ENCODE measurements at places on chromosomes 16 and 17.

GRCh38 chr17:12634789-12635414, 30.8 kb upstream of the MYOCD start:
- DNase-seq: no peak

DNA sequence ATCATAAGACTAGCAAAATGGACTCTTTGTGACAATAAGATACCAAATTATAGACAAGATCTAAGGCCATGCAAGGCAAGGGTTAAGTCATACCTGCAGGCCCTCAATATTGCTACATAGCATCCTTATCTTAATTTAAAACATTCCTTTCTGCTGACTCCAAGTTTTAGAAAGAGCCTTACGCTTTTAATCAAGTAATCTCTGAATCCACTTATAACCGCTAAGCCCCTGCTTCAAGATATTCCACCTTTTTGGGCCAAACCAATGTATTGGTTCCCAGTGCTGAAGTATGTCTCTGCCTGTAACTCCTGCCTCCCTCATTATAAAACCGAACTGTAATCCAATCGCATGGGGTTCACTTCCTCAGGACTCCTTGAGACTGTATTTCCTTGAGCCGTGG, 255.4 kb downstream of the PHKB start:
- DNase-seq: peak; percentile 15

DNA sequence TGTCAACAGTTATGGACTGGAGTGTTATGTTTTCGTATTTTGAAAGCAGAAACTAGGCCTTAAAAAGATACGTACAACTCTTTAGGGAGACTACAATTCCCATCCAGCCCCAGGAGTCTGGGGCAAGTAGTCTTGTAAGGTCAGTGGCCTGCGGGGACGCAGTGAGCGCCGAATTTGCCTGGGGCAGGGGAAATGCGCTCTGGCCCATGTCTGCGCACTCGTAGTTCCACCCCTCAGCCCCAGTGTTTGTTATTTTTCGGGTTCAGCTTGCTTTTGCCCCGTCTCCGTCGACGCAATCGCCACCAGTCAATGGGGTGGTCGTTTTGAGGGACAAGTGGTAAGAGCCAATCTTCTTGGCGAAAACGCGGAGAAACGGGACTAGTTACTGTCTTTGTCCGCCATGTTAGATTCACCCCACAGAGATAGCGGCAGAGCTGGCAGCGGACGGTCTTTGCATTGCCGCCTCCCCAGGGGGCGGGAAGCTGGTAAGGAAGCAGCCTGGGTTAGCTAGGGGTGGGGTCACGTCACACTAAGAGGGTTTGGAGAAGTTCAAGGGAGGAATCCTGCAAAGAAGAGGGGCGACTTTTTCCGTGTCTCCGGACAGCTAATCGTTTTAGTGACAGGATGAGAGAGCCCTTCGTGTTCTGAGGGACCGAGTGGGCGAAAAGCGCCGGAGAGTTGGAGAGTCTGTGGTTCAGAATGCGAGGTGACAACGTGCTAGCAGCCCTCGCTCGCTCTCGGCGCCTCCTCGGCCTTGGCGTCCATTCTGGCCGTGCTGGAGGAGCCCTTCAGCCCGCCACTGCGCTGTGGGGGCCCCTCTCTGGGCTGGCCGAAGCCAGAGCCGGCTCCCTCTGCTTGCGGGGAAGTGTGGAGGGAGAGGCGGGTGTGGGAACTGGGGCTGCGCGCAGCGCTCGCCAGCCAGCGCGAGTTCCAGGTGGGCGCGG, 1.1 kb upstream of the BRCA1 start:
- DNase-seq: peak; percentile 4

- DNase-seq: no peak
Observed at GRCh38 chr17:74807925-74808324, 31.8 kb upstream of the NAT9 start.

- no peak for DNase-seq
Observed at GRCh38 chr16:85159179-85159980, 47.1 kb upstream of the CIBAR2 start.

- DNase-seq: no peak
Observed at GRCh38 chr16:59907611-59908010, 1173.5 kb upstream of the GOT2 start.

All from fibroblast of skin of right biceps (primary cell).